ENCODE measurements at places on chromosomes 6 and 20.

DNA sequence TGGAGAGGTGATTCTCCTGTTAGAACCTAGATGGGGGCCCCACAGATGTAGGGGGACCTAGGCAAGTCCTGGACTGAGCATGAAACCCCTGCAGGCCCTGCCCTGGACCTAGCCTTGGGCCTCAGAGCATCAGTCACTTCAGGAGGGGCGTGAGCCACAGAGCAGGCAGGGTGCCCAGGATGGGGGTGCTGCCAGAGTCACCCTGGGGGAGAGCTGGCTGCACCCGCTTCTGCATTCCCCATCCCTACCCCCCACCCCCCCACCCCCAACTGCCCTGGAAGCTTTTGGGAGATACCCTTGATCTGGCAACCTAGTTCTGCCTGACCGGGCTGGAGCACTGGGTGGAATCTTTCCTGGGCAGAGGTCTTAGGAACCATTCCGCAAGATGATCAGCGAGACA is 125.6 kb downstream of the GRM4 start:
- DNase-seq = no peak

DNA sequence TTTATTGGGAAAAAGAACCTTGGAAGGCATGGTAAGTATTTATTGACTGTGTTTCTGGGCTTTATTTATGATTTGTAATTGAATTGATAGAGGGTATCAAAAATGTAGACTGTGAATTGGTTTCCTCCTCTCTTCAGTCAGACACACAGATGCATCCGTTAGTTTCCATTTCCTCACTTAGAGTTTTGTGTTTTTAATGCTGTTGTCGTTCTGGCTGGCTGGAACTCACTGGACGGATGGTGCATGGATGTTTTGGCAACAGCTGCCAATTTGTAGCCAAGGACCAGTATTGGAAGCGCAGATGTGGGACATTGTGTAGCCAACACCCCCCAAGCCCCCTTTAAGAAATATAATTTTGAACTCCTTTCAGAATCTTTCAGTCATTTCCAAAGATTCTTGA is 134.5 kb downstream of the JARID2 start:
- no peak for DNase-seq

- no peak for DNase-seq
These were observed 34.0 kb downstream of the NUDT3 start for GRCh38 chr6:34358389-34358905.

GRCh38 chr20:50439539-50440453 is 70.4 kb upstream of the PTPN1 start:
- DNase-seq = no peak

- DNase-seq = no peak
These were observed 69.1 kb downstream of the DST start for GRCh38 chr6:56573624-56574023.

GRCh38 chr20:5923493-5923892 is 26.8 kb downstream of the TRMT6 start:
- no peak for DNase-seq

GRCh38 chr20:33624399-33624798 is 37.7 kb upstream of the C20orf144 start:
- DNase-seq = no peak

DNA sequence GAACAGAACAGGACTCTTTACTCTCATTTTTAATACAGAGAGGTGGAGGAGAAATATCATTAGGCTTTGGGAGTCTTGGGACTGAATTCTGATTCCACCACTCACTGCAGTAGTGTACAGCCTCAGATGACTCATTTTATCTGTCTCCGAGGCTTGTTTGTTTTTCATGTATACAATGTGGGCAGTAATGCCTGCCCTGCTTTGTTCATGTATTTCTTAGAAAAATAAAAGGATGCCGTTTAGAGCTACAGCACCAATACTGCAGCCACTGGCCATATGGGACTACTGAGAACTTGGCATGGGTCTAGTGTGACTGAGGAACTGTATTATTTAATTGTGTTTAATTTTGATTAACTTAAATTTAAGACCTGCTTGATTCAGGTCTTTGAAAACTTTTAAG is 41.2 kb upstream of the JAG1 start:
- DNase-seq = no peak

GRCh38 chr6:130282234-130282995 is 59.7 kb upstream of the SAMD3 start:
- DNase-seq = no peak

DNA sequence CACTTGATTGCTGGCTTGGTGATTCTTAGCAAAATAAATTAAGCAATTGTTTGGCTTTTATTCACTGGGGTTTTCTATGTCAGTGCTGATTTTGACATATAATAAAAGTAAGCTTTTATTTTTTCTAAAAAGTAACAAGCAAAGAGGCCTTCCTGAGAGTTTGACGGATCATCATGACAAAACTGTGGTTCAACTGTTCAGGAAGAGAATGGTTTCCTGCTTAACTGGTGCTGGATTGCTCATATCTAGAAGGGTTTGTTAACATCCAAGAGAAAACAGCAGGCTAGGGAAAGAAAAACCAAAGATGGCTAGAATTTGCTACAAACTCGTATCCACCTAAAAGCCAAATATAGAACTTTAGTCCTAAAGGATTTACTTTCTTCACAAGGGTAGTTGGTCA is 21.2 kb downstream of the SERPINB1 start:
- no peak for DNase-seq

GRCh38 chr6:39420300-39421265 is 98.1 kb upstream of the KCNK16 start:
- no peak for DNase-seq

DNA sequence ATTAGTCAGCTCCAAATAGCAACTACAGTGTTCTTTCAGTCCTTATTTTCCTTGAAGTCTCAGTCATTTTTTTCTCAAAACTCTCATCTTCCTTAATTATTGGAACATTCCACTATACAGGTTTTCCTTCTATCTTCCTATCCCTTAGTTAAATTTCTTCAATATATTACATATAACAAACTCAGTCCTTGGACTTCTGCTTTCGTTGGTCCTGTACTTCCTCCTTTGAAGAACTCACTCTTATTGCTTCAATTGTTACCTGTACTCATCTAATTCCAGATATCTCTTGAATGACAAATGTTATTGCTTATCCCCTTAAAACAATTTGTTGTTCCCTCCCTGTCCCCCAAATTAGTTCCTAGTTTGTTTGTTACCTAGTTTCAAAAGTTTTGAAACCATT is 67.7 kb upstream of the NOTCH4 start:
- DNase-seq = no peak

DNA sequence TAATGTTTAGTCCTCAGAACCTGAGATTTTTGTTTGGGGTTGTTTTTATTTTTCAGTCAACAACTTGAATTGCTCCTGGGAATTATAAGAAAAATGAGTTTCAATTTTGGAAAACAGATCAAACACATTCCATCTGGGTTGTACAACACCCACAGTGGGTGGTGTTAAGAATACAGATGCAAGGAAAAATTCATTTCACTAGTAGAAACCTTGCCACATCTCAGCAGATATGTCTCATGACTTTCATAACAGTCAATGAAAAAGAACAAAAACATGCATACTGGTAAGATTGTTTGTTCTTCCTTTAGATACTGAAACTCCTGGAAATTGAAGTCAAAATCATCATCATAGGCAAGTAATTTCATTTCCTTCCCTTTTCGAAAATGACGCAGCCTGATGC is 78.9 kb downstream of the MOXD1 start:
- DNase-seq = no peak
